HL-60 (cell line): ENCODE measurements at places on chromosomes 3 and 15.
A peak's percentile ranks its signal among the peaks of the same experiment; 100 is the strongest.

DNA sequence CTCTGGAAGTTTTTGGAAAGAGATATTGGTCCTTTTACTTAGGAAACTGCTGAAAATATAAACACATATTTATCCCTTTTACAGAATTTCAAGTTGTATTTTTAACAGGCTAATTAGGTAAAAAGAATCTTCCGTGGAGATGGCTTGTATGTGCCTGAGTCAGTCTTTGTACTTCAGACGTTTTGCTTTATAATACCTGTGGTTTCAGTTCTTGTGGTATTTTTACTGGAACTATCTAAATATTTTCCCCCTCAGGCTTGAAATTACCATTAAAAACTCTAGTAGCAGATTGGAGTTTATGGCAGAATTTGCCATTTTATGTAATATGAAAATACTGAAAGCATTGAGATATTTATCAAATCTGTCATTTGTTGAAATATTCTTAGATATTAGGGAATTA lies 151.6 kb upstream of the CGNL1 start:
- DNase-seq: no peak

DNA sequence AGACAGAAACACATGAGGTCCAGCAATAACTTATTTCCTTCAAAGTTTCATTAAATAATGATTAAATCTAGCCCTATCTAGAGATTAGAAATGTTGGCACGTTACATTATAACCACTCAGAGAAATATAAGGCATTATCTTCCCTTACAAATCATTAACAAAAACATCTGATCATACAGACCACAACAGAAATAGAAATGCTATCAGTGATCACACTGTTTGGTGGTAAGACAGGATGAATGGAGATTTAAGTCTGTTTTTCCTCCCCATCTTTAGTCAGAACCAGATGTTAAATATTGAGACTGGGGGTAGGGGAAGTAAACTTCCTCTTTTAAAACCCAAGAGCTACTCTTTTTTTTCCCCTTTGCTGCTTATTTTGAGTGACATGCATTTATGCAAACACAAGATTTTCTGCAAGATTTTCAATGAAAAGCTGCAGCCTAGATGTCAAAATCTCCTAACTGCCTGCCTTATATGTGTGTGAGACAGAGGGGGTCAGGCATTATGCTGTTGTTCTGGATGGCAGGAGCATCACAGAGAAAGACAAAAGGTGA lies 70.4 kb downstream of the CBLB start:
- peak; percentile 22 for DNase-seq

- DNase-seq: no peak
These were observed 132.8 kb upstream of the GADL1 start for GRCh38 chr3:31027191-31027761.

- no peak for DNase-seq
These were observed 243.9 kb downstream of the NTRK3 start for GRCh38 chr15:88012688-88013087.

- no peak for DNase-seq
These were observed 287.6 kb upstream of the TBL1XR1 start for GRCh38 chr3:177484926-177485325.

- DNase-seq: no peak
These were observed 103.6 kb downstream of the OTOL1 start for GRCh38 chr3:161600173-161600572.

DNA sequence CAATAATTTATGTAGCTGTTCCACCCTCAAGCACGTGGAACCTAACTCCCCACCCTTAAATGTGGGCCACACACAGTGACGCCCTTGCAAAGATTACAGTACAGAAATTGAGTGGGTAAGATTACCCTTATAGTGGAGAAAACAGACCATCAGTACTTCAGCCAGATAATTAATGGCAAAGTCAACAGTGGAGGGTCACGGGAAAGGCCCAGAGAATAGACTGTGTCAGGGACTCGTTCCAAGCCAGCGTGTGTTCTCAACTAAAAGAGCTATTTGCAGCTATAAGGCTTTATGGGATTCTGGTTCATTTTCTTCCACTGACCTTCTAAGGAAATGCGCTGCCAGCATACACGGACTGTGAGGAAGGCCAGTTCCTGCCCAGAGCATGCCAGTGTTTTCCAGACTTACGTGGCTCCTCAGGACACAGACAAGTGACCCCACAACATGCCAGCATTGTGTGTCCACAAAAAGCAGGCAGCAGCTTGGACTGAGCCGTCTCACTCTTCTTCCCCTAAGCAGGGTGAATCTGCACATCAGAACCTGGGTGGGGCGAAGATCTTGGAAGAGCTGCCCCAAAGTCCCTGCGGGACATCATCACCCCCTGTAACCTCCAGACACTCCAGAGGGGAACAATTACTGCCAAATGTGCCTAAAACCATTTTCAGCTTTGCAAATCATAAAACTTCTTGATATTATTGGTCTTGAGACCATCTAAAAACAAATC lies 428.5 kb downstream of the OCA2 start:
- DNase-seq: no peak

DNA sequence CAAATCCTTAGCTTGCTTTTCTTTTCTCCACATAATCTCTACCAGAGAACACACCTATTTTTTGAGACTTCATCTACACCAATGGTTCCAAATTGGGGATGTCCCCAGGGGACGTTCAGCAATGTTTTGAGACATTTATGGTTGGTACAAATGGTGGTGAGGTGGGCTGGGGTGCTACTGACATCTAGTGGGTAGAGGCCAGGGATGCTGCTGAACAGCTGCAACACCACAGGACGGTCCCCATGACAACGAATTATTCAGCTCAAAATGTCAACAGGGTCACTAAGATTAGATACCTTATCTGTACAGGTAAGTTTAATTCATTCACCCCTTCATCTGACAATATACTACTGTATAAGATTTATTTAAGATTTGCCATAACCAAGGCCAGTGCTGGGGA lies 14.4 kb downstream of the GK5 start:
- peak; percentile 4 for DNase-seq

GRCh38 chr15:65945616-65946015 lies 76.3 kb downstream of the RAB11A start:
- DNase-seq: no peak

- DNase-seq: no peak
These were observed 206.7 kb downstream of the THRB start for GRCh38 chr3:24287755-24288450.

- no peak for DNase-seq
These were observed 34.2 kb downstream of the HMCES start for GRCh38 chr3:129312671-129313414.

DNA sequence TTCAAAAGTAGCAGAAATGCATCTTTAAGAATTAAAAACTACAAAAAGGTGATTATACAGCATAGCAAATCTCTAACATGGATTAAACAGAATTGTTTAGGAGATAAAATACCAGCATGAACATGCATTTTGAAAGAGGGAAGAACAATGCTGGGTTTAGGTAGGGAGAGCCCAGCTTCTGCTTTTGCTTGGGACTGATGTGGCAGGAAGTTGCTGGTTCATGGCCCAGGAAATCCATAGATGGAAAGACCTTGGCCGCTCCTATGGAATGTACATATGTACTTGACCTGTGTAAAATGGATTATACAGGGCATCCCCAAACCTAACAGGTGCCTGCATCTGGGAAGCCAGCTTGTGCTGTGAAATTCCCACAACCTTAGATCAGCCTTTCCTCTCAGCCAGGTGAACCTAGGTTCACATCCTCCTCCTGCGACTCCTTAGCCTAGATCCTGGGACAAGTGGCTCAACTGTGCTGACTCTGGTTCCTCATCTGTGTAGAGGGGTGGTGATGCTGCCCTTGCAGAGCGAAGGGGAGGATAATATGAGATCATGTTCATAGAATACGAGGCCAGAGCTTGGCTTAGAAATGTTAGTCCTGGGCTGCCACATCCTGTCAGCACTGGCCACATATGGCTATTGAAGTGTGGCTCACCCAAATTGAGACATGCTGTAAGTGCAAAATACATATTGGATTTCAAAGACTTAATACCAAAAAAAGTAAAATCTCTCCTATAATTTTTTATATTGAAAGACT lies 47.0 kb upstream of the PLXNA1 start:
- DNase-seq: no peak

- no peak for DNase-seq
These were observed 29.5 kb upstream of the APEH start for GRCh38 chr3:49644684-49645083.

- no peak for DNase-seq
These were observed 318.1 kb upstream of the GRM7 start for GRCh38 chr3:6542795-6543194.

GRCh38 chr3:188567478-188568195 lies 413.7 kb downstream of the LPP start:
- no peak for DNase-seq

DNA sequence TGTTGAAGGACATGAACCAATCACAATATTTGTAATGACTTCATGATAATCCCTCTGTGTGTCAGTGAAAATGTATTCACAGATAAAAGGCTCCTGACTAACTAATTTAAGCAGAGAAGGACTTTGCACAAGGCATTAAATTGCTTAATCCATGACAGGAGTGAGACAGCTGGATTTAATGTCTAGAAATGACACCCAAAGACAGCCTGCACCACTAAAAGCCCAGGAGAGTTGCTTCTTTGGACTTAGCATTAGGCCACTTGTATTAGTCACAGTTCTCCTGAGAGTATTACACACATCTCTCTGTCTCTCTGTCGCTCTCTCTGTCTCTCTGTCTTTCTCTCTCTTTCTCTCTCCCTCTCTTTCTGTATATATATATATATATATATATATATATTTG lies 180.4 kb downstream of the GOLGA8K start:
- no peak for DNase-seq

DNA sequence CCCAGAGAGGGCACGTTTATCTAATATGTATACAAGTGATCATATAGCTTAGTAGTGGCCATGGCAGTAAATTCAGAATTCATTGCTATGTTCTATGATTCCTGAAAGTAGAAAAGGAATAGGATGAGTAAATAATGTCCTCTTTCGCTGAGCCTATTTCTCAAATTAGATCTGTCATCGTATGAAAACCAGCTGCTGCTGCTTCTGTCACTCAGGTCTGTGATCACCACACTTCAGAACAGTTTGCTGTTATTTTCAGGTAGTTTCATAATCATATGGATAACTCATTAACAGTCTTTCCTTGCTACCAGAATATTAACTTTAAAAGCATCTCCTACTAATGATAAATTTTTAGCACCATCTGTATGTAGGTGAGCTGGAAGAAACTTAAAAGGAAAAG lies 289.1 kb upstream of the AZI2 start:
- DNase-seq: no peak

GRCh38 chr15:31328428-31328968 lies 1.9 kb downstream of the KLF13 start:
- no peak for DNase-seq

- DNase-seq: no peak
These were observed 372.5 kb upstream of the BCHE start for GRCh38 chr3:166209701-166210100.

DNA sequence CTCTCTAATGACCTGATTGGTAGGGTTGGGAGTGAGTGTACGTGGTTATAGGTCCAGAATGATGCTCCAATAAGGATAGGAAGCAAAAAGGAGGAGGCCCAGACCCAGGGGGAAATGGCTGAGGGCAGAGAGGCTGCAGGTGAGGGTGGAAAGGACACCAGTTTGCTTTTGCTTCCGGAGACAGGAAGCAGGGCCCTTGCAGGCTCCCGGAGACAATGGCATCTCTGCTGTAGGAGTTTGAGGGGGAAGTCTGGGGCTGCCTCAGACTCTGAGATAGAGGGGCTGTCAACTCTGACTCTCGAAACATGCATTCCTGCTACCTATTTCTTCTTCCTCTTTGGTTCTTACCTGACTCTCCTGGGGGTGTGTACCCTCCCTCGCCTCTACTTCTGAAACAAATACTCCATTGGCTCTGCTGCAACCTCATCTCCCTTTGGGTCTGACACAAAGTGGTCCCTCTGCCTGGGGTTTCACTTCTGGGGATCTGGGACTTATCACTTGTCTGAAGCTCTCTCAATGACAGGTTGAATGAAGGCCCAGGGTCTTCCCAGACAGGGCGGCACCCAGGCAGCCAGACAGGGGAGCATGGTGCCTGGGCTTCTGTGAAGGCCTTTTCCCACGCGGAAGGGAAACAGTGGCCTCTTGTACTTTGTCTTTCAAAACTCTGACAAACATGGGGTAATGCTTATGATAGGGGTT lies 61.5 kb downstream of the CHRD start:
- DNase-seq: no peak

DNA sequence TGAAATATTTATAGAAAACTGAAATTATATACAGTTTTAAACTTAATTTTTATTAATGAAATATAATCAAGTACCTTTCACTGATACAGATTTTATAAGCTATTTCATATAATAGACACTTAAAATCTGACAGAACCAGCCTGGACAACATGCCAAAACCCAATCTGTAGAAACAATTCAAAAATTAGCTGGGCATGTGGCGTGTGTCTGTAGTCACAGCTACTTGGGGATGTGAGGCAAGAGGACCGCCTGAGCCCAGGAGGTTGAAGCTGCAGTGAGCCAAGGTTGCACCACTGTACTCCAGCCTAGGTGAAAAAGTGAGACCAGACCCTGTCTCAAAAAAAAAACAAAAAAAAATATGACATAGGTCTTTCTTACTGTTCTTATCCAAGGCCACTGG lies 238.3 kb upstream of the MANF start:
- DNase-seq: no peak

- no peak for DNase-seq
These were observed 11.0 kb downstream of the TRPM7 start for GRCh38 chr15:50675535-50676144.

DNA sequence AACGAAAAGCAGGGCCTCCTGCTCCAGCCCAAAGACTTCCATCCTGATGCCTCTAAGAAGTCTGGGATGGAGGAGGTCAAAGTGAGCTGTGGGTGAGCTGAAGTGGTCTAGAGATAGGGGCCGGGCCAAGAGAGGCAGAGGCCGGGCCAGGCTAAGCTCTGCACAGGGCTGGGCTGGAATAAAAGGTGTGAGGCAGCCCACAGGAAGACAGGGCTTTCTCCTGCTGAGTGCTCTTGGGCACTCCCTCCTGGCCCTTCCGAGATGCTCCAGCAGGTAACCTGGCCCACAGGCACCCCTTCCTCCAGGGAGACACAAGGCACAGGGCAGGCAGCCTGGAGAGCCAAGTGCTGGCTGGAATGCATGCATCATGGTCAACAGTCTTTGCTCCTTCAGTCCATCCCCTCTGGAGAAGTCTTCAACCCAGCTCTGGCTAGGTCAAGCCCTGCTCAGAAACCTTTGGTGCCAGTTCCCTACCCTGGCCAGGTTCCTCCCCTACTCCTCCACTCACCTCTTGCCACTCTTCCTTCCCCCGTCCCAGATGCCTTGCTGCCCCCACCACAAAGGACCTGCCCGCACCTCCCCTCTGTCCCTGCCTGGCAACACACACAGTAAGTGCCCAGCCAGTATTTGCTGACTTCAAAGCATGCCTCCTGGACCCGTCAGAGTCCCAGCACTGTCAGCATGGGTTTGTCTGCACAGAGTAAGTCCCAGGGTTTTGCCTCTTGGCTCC lies 93.6 kb downstream of the SEC22A start:
- DNase-seq: no peak

- DNase-seq: no peak
These were observed 51.6 kb downstream of the CACNA1D start for GRCh38 chr3:53545996-53546359.

DNA sequence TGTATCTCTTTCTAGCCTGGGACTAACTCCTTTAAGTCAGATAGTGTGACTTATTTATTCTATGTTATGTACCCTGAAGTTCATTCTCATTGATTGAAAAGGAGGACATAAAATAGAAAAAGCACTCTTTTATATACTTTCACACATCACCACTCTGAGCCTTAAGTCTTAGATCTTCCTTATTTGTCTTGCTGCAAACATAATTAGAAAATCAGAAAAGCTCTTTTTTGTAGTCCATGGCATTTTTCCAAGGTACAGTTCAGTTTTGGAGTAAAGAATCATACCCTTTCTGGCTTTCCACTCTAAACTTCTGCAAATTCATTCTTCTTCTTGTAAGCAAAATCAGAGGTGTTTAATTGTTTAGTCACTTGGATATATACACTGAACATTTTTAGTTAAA lies 75.5 kb downstream of the AKAP13 start:
- no peak for DNase-seq
